ENCODE measurements at places on chromosomes 1 and 21.

GRCh38 chr1:88204111-88204510, 480.0 kb upstream of the PKN2 start:
- DNase-seq = no peak

- DNase-seq = no peak
Observed at GRCh38 chr1:114353262-114353661, 157.7 kb downstream of the TRIM33 start.

- DNase-seq = no peak
Observed at GRCh38 chr1:116087628-116088027, 23.6 kb upstream of the MAB21L3 start.

- DNase-seq = no peak
Observed at GRCh38 chr21:41188486-41189149, 20.7 kb downstream of the BACE2 start.

DNA sequence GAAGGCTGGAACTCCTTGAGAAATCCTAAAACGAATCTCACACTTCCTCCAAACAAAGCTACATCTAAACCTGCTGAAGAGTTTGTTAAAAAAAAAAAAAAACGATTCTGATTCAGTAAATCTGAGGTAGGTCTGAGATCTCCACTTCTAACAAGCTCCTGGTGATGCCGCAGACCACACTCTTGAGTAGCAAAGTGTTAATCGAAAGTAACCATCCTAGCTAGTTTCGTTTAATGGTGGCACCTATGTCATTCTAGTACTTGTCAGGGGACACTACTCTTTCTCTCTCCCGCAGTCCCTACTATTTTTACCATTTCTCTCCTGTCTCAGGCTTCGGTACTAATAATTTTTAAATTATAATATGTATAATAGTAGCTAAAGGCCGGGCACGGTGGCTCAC, 2.1 kb downstream of the CLCC1 start:
- DNase-seq = no peak

DNA sequence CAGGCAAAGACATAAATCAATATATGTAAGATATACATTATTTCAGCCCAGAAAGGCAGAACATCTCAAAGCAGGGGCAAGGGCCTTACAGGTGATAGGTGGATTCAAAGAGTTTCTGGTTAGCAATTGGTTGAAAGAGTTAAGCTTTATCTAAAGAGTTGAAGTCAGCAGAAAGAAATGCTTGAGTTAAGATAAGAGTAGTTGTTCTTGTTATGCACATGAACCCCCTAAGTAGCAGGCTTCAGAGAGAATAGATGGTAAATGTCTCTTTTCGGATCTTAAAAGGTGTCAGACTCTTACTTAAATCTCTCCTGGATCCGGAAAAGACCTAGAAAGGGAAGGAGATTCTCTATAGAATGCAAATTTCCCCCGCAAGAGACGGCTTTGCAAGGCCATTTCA, 8.3 kb upstream of the ZBTB40 start:
- DNase-seq = no peak

- no peak for DNase-seq
Observed at GRCh38 chr1:12615865-12616708, 1.9 kb downstream of the DHRS3 start.

GRCh38 chr1:3899754-3900149, 320 bp downstream of the C1orf174 start:
- DNase-seq = no peak

- no peak for DNase-seq
Observed at GRCh38 chr1:86552376-86552775, 5.5 kb downstream of the CLCA4 start.

- DNase-seq = no peak
Observed at GRCh38 chr1:241533326-241534115, 1.3 kb downstream of the KMO start.

DNA sequence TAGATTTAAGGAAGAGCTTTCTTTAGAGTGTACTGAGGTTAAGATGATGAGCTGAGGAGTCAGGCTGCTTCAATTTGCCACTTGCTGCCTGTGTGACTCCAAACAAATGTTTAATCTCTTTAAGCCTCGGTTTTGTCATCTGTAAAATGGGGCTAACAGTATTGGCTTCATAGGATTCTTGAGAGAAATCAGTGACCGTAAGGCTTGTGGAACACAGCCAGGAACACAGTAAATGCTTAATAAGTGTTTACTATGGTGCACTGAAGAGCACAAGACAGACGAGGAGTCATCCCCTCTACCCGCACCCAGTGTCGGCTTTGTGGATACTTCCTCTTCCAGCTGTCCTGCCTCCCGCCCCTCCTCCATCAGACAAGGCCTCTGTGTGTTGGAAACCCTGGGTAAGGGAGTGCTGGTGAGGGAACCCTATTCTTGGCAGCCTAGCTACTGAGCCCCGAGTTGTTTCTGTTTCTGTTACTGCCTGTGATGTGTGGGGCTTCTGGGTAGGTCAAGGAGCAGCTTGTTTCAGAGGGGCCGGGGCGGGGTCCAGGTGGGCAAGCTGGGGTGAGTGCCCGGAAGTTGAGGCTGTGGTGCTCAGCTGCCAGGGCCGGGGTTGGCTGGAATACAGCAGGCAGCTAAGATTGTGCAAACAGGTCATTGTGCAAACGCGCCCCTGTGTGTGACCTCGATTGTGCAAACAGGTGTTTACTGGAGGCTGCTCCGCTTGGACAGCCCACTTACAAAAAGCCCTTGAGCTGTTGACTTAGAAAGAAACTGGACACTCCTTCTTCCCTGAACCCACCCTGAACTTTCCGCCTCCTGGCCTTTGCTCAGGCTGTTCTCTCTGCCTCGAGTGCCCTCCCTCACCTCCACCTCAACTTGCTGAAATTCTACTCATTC, 4.0 kb upstream of the CSF3R start:
- DNase-seq = no peak

DNA sequence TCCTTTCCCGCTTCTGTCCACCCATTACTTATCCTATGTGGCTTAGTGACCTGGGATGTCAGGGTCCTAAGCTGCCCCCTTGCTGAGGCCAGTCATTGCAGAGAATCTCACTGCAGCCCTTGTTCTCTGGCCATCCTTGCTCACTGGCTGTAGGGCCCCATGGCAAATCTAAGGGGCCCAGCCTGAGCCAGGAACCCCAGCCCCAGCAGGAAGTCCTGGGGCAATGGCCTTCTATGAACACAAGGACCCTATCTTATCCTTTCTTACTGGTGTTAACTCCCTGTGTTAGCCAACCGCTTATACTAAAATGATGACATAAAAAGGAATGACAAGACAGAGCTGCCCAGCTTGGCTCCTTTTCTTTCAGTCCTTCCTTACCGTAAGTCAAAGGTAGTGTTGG, 29.9 kb downstream of the DHCR24 start:
- no peak for DNase-seq

DNA sequence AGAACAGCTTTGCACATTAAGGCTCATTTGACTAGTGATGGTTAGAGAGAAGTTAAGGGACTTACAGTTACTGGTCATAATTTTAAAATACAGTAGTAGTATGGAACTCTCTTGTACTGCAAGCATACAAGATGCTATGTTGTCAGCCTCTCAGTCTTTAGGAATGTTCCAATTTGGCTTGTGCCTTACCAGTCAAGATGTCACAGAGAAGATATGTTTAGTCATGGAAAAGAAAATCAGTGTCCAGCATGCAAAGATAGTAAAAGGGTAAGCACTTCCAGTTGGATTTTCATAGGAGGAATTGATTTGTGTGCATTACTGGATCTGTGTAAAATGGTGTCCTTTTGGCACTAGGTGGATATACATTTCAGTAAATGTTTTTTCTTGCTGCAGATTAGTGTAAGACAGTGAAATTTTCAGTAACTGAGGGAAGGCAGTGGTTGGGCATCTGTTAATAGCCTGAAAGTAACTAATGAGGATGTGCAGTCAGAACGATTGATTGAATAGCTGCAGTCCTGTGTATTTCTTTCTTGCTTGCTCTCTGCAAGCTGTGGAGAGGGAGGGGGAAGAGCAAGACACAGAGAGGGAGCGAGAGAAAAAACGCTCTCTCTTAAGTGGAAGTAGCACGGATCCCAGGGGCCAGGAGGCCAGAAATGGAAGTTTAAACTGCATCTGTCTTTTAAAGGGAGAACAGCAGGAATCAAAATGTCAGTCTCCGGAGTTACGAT, 108.2 kb downstream of the CLEC20A start:
- no peak for DNase-seq

DNA sequence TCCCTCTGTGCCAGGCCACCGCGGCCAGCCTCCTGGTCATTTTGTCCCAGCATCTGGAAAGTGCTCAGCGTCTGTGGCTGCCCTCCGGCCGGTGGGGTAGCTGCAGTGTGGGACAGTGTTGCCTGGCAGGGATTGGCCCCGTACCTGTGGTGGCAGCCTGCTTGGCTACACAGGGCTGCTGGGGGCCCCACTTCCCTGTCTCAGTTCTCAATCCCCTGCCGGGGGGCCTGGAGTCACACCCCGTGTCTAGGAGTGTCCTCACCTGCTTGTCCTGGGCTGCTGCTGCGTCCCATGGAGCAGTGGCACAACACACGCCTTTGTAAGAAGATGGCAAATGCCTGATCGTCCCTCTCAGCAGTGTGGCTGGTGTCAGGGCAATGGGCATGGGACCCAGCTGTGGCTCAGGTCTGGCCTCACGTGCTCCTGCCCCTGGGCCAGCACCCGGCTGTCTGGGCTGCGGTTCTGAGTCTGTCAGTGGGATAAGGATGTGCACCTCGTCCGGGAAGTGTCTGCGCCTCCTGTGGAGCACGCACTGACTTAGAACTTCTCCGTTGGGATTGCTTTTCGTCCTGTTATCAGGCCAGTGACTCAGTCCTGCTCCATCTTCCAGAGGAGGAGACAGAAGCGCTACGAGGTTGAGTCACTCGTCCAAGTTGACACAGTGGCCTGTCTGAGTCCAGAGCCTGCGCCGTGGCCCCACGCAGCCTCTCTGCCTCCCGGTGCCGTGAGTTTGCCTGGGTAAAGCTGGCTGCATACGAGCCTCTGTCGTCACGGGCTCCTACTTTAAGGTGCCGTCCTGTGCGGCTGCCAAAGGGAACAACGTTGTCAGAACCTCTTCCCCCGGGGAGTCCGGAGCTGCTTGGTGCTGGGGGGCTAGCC, 41.0 kb downstream of the CRYAA start:
- DNase-seq = no peak

- DNase-seq = no peak
Observed at GRCh38 chr21:34808569-34809204, 139.9 kb downstream of the CLIC6 start.

DNA sequence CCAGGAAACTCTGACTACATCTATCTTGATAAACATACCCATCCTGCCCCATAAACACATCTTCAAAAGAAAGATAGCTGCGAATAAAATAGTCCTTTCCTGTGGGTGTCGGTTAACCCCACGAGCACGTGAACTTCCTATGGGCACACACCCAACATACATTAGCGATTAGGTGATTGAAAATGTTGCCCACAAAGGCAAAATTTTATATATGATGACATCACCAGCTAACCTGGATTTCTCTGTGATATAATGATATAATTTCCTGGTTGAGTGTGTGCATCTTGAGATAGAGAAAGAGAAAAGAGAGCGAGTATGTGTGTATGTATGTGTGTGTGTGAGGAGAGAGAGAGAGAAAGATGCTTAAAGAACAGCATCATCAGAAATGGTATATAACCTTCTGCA, 296.1 kb downstream of the PTPRC start:
- no peak for DNase-seq

DNA sequence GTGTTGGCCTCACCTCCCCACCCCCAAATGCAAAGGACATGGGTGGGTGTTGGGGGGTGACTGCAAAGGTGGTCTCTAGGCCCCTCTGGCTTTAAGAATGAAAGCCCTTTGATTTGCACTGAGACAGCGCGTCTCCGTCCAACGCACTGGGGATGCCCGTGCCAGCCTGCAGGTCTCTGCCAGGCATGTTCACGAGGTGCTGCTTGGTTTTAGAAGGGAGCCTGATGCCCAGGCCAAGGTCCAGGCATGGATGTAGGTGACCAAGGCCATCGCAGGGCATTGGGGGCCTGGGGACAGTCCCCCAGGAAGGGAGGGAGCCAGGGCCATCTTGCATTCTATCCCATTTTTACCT, 363.6 kb upstream of the VAMP3 start:
- DNase-seq = no peak

DNA sequence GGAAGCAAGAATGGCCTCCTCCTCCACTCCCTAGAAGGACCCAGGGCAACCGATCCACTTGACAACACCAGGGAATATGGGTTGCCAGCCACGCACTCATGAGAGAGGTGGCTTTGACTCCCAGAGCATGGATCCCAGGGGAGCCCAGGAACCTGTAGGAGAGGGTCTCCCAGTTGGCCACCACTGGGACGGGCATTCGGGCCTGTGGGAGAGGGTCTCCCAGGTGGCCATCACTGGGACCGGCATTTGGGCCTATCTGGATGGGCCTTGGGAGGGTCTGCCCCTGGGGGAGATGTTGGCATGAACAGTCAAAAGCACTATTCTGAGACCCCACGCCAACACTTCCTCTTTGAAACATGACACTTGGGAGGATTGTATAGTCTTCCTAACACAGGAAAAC, 565 bp downstream of the TFF1 start:
- DNase-seq = no peak

DNA sequence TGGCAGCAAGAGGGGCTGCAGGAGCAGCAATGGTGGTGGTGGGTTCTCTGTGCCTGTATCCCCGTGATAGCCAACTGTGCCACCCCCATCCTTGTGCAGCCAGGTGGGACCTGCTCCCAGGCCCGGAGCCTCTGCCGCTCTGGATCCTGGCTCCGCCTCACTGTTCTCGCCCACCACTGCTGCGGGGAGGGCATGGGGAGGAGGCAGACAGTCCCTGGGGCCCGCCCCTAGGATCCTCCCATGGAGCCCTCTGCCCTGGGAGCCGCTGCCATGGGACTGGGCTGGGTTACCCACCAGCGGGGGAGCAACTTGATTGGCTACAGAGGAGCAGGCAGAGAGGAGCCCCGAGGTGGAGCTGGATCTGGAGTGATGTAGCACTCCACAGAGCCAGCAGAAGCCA, 31.6 kb downstream of the CD1D start:
- DNase-seq = no peak

DNA sequence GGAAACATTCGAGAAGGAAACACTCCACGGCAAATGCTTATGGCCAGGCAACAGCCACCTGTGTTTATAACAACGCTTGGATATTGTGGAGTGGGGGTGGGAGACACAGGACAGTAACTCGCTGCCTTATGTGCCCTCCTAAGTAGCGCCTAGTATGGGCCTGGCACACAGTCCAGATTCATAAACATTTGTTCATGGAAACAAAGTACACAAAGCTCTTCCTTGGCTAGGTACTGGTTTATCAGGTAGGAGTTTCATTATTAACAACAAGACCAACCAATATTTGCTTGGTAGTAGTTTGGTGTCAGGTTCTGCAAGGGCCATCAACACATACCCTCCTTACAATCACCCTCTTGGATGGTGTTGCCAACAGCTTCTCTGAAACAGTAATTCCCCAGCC, 23.4 kb downstream of the TMCO4 start:
- no peak for DNase-seq
